Breast epithelium (tissue), 4 donors: ENCODE measurements at places on chromosomes 6 and 20.

GRCh38 chr6:101445527-101445926 is 52.0 kb downstream of the GRIK2 start:
- H3K27me3 ChIP-seq: no peaks in the 10 kb centered on the region
- H3K4me1 ChIP-seq: no peaks in the 10 kb centered on the region
- no peak overlapping the region for H3K4me3 ChIP-seq
- DNase-seq: no peak

DNA sequence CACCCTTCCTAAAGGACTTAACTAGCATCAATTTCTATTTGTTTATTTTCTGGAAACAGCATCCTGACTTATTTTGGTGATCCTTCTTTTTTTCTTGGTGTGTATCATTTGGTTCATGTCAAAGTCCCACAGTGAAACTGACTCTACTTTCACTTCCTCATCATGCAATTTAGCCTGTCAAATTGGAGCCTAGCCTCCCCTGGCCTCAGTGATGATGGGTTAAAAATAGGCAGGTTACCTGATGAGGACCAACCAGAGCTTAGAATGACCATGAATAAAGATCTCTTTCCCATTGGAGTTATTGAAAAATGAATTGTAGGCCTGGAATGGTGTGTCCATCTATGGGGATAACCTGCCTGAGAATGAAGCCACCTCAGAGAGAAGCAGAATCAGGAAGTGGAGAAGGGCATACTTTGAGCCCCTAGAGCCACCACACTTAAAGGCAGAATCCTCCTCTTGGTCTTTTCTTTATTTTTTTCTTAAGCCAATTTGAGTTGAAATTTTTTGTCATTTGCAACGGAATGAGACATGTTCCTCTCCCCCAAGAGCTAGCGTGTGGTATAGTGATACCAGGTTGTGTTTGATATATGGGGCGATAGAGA is 105.6 kb downstream of the BTBD3 start:
- no peaks in the 10 kb centered on the region for H3K4me1 ChIP-seq
- no peaks in the 10 kb centered on the region for H3K36me3 ChIP-seq
- no peaks in the 10 kb centered on the region for H3K27me3 ChIP-seq
- H3K27ac ChIP-seq: no peak overlapping the region
- no peak overlapping the region for H3K4me3 ChIP-seq

DNA sequence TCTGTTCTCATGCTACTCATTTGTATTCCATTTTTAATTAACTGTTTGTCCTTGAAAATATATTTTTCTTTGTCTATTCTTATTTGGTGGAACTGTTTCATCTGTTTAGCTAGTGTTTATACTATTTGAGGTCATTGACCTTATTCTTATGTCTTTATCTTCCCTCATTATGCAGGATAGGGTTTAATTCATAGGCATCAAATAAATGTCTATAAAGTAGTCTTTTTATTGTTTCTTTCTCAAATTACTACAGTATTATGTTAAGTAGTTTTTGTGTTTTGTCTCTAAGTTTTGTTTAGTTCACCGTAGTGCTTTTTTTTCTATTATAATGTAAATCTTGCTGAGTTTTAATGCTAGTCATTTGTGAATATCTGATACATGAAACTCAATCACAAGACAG is 19.0 kb downstream of the TIAM2 start:
- H3K4me3 ChIP-seq: no peak overlapping the region
- DNase-seq: no peak
- no peak overlapping the region for H3K27ac ChIP-seq

GRCh38 chr20:36052117-36052513 is 83.7 kb downstream of the CNBD2 start:
- H3K27me3 ChIP-seq: no peaks in the 10 kb centered on the region
- no peak overlapping the region for H3K4me3 ChIP-seq
- no peaks in the 10 kb centered on the region for H3K36me3 ChIP-seq
- no peak for DNase-seq
- no peaks in the 10 kb centered on the region for H3K4me1 ChIP-seq
- H3K27ac ChIP-seq: no peak overlapping the region

DNA sequence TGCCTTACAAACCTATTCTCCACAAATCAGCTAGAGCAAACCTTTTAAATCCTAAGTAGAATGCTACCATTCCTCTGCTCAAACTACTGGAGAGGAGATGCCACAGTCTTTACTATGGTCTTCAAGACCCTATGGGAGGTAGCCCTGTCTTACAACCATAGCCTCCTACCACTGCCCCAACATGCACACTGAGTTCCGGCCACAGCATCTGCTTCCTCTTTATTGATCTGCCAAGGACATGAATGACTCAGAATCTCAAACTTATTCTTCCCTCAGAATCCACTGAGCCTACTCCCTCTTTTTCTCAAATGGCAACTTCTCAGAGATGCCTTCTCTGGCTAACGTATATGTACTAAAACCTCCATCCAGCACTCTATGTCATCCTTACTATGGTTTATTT is 12.2 kb upstream of the ANKEF1 start:
- H3K4me1 ChIP-seq: no peaks in the 10 kb centered on the region
- DNase-seq: no peak
- H3K4me3 ChIP-seq: no peak overlapping the region

DNA sequence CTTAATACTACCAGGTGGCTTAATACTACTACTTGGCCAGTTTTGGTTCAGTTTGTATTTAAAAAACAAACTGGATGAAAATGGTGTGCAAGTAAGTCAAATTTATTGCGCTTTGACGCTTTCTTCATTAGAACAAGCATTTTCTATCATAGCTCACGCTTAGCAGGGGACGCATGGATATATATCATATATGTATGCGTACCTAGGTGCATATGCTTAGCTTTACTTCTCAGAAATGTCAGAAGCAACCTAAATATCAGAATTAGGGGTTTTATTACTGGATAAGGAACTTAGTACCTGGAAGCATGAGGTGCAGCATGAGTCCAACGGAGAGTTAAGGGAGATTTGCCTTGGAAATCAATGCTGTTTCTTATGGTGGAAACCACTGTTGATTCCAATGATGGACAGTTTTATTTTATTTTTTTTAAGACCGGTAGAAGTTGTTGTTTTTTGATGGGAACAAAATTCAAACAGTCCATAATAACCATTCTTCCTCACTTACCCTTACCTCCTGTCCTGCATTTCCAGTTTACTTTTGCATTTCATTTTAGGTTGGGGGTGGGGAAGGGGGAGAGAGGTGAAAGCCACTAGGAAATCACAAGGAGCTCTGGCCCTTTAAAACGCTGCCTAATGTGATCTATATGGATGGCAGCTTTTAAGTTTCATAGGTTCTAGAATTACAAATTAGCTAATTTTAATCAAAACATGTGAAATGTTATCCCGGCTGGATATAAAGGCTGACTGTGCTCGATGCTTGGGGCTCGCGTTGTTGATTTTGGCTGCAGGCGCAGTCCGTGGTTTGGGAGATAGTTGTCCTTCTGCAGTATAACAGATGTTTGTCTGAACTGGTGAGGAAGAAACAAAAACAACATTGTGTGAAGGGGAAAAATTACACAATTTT is 2.1 kb downstream of the SOBP start:
- H3K36me3 ChIP-seq: no peaks in the 10 kb centered on the region
- H3K27ac ChIP-seq: no peak overlapping the region
- H3K4me1 ChIP-seq: no peaks in the 10 kb centered on the region
- H3K4me3 ChIP-seq: peak overlapping the region; percentile 72
- peak; percentile 22 for DNase-seq

- H3K27me3 ChIP-seq: no peaks in the 10 kb centered on the region
- no peaks in the 10 kb centered on the region for H3K36me3 ChIP-seq
- H3K4me3 ChIP-seq: no peak overlapping the region
- DNase-seq: no peak
- no peak overlapping the region for H3K27ac ChIP-seq
- H3K4me1 ChIP-seq: no peaks in the 10 kb centered on the region
Measured at GRCh38 chr6:142372348-142372747, 70.5 kb downstream of the ADGRG6 start.

GRCh38 chr6:135488023-135488422 is 9.5 kb downstream of the AHI1 start:
- no peaks in the 10 kb centered on the region for H3K4me1 ChIP-seq
- no peak for DNase-seq
- no peak overlapping the region for H3K27ac ChIP-seq
- peaks cover 15% of the 10 kb centered on the region for H3K36me3 ChIP-seq
- H3K27me3 ChIP-seq: no peaks in the 10 kb centered on the region
- no peak overlapping the region for H3K4me3 ChIP-seq

DNA sequence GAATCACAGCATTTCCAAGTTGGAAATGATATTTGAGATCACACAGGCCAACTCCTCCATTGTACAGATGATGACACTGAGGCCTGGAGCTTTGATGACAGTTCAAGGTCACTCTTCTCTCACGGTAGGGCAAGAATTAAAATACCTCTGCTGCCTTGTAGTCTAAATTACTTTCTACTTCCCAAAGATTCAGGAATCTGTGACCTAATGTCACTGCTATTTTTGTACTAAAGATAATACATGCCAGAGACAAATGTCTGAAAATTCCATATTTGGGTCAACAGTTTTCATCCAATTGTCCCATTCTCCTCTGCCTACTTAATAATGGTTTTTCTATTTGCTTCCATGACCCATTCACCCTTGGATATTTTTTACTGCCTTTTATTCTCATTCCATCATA is 160.0 kb downstream of the SOD2 start:
- no peak overlapping the region for H3K27ac ChIP-seq
- no peaks in the 10 kb centered on the region for H3K4me1 ChIP-seq
- no peak overlapping the region for H3K4me3 ChIP-seq
- no peak for DNase-seq
- H3K36me3 ChIP-seq: no peaks in the 10 kb centered on the region
- H3K27me3 ChIP-seq: no peaks in the 10 kb centered on the region

DNA sequence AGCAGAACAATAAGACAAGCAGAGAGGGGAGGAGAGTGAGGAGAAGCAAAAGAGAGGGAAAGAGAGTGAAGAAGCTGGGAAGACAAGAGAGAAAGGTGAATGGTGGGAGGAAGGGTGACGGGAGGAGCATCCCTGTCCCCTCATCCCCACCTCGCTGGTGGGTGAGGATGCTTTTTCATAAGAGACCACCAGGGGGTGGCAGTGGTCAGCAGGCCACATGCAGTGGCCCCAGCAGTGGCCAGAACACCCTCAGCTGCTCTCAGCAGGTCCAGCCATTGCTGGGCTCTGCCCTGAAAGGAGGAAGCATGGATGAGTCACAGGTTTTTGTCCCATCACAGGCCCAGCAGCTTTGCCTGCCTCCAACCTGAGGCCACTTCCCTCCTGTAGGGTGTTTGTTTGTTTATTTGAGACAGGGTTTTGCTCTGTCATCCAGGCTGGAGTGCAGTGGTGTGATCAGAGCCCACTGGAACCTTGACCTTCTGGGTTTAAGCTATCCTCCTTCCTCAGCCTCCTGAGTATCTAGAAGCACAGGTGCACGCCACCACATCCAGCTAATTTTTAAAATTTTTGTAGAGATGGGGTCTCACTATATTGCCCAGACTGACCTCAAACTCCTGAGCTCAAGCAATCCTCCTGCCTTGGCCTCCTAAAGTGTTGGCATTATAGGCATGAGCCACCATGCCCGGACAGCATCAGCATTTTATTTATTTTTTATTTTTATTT is 24.0 kb downstream of the FGD2 start:
- no peak overlapping the region for H3K27ac ChIP-seq
- no peaks in the 10 kb centered on the region for H3K27me3 ChIP-seq
- H3K36me3 ChIP-seq: no peaks in the 10 kb centered on the region
- H3K4me1 ChIP-seq: no peaks in the 10 kb centered on the region
- no peak for DNase-seq
- H3K4me3 ChIP-seq: no peak overlapping the region

DNA sequence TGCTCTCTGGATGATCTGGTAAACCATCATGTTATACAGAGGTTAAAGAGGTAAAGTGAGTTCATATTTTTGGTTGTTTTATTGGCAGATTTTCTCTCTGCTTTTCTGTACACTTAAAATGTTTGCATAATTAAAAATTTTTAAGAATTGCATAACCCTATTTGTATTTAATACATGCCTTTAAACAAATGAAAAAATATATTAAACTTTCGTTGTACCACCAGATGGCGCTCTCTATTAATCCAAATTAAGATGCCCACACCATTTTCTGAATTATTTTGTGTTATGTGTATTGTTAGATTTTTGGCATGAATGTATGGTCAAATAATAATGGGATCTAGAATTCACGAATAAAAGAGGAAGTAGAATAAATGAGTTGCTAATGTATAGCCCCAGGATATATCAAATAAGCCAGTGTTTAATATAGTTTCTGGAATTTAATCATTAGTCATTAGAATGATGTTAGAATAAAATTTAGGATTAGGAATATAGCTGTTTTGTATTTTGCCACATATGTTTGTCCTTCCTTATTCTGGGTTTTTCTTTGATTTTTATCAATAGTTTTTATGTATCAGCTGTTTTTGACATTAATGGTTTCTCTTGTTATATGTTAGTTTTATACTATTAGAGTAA is 38.9 kb downstream of the SMAP1 start:
- no peak overlapping the region for H3K27ac ChIP-seq
- H3K4me1 ChIP-seq: no peaks in the 10 kb centered on the region
- H3K4me3 ChIP-seq: no peak overlapping the region
- DNase-seq: no peak
- H3K36me3 ChIP-seq: no peaks in the 10 kb centered on the region
- no peaks in the 10 kb centered on the region for H3K27me3 ChIP-seq

- DNase-seq: no peak
- no peak overlapping the region for H3K27ac ChIP-seq
- H3K4me1 ChIP-seq: peaks cover 18% of the 10 kb centered on the region
- H3K27me3 ChIP-seq: no peaks in the 10 kb centered on the region
Measured at GRCh38 chr6:53059648-53060589, 5.3 kb upstream of the FBXO9 start.

GRCh38 chr20:2365091-2365490 is 15.6 kb upstream of the TGM6 start:
- no peak overlapping the region for H3K4me3 ChIP-seq
- no peaks in the 10 kb centered on the region for H3K27me3 ChIP-seq
- H3K4me1 ChIP-seq: no peaks in the 10 kb centered on the region

DNA sequence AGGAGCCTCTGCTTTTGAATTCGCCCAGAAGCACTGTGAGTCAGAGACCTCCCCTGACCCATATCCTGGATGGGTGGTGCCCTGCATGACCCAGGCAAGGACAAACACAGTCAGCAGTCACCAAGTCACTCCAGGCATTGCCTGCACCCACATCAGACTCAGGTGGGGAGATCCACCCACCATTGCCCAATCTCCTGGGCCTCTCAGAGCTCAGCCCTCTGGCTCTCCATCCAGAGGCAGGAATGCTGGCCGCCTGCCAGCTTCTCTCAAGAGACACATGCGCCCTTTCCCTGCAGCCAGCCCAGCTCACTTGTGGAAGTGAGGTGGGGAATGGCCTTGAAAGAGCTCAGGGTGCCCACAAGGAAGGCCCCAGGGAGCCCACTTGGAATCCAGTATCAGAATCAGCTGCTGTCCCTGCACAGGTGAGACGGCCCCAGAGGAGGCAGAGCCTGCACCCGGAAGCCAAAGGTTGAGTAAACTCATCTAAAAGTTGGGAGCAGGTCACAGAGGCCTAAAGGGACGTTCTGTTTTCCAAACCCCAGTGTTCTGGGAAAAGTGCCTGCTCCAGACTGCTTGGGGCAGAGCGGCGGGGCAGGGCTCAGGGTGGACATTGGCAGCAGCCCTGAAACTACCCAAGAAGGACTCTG is 129.8 kb downstream of the PREX1 start:
- H3K27me3 ChIP-seq: no peaks in the 10 kb centered on the region
- no peaks in the 10 kb centered on the region for H3K4me1 ChIP-seq
- no peaks in the 10 kb centered on the region for H3K36me3 ChIP-seq
- peak; percentile 80 for DNase-seq

- no peak overlapping the region for H3K4me3 ChIP-seq
- H3K36me3 ChIP-seq: no peaks in the 10 kb centered on the region
- no peak overlapping the region for H3K27ac ChIP-seq
- H3K27me3 ChIP-seq: no peaks in the 10 kb centered on the region
- no peak for DNase-seq
Measured at GRCh38 chr6:13234130-13234529, 94.2 kb downstream of the TBC1D7 start.
